Amniotic stem cell (primary cell): ENCODE measurements at places on chromosomes 11 and 22.
A peak's percentile ranks its signal among the peaks of the same experiment; 100 is the strongest.

- no peak for DNase-seq
Measured at GRCh38 chr11:33211580-33211979, 45.6 kb upstream of the HIPK3 start.

- no peak for DNase-seq
Measured at GRCh38 chr22:23804781-23805291, 18.1 kb downstream of the SMARCB1 start.

- no peak for DNase-seq
Measured at GRCh38 chr22:36901411-36902142, 11.9 kb upstream of the CSF2RB start.

DNA sequence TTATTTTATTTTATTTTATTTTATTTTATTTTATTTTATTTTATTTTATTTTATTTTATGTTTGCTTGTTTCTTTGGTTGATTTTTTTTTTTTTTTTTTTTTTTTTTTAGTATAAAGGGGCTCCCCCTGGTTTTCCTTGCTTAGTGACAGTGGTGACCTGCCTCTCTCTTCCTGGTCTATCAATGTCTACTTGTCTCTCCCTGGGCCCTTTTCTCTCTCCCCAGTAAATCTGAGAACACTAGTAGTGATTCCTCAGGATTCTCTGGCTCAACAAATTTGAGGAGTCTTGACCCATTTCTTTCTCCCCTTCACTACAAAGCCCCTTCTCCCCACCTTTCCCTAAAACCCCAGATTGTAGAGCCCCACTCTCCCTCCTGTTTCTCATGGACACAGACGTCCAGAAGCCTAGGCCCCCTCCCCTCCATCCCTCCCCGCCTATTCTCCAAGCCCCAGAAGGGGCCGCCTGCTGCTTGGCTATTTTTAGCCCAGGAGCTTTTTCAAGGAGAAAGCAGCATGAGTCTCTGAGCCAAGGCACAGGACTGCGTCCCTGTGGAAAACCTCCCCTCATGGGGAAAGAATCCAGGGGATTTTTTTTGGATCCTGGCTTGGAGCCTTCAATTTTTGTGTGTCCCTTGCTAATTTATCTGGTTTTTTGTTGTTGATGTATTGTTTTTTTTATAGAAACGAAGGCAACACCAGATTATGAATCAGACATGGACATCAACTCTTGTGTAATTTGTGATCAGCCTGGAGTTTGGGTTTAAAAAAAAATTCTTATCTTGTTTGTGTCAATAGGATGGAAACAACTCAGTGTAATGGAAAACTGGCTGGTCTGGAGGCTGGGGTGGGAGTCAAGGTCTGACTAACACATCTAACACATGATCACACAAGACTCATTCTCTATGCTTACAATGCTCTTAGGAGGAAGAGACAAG is 17.5 kb upstream of the ACCSL start:
- DNase-seq: no peak

- no peak for DNase-seq
Measured at GRCh38 chr11:10584071-10584501, 15.6 kb upstream of the LYVE1 start.

GRCh38 chr11:87803748-87804147 is 371.5 kb downstream of the RAB38 start:
- no peak for DNase-seq

GRCh38 chr22:45994491-45995404 is 17.8 kb upstream of the WNT7B start:
- no peak for DNase-seq

DNA sequence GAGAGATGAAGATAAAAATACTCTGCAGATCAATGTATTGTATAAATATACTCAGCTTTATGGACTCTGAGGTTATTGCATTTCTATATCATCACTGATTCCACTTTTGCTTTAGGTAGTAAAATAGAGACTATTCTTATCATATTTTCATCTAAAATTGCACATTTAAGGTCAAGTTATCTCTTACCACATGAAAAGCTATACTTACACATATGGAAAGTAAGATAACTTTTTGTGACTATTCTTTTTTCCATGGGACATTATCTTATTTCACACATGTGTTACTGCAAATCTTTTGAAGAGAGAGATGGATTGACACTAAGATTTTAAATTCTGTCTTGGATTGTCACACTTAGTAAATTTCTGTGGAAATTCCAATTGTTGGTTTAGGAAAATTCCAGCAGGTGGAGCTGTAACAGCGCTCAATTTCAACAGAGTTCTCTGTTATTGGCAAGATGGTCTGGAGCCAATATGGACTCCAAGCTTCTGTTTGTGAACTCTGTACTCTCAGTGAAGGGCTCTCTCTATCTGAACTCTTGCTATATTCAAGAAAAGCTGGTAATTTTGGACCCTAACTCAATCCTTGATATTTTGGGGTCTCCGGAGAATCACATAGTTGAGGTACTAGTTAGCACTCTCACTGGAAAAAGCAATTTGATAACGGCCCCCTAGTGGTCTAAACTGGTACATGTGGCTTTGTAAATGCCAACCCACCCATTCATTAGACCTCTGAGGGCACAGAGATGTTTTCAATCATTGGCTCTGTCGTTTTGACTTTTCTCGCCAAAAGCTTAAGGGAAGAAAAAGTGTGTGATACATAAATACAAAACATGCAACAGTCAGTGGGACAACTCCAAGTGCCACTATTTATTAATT is 429.7 kb downstream of the ETS1 start:
- DNase-seq: peak; percentile 57

- DNase-seq: no peak
Measured at GRCh38 chr11:95711162-95711944, 78.2 kb downstream of the FAM76B start.

- DNase-seq: no peak
Measured at GRCh38 chr11:60762851-60763691, 6.4 kb downstream of the MS4A15 start.

GRCh38 chr11:126683766-126684728 is 316.5 kb downstream of the KIRREL3 start:
- no peak for DNase-seq

DNA sequence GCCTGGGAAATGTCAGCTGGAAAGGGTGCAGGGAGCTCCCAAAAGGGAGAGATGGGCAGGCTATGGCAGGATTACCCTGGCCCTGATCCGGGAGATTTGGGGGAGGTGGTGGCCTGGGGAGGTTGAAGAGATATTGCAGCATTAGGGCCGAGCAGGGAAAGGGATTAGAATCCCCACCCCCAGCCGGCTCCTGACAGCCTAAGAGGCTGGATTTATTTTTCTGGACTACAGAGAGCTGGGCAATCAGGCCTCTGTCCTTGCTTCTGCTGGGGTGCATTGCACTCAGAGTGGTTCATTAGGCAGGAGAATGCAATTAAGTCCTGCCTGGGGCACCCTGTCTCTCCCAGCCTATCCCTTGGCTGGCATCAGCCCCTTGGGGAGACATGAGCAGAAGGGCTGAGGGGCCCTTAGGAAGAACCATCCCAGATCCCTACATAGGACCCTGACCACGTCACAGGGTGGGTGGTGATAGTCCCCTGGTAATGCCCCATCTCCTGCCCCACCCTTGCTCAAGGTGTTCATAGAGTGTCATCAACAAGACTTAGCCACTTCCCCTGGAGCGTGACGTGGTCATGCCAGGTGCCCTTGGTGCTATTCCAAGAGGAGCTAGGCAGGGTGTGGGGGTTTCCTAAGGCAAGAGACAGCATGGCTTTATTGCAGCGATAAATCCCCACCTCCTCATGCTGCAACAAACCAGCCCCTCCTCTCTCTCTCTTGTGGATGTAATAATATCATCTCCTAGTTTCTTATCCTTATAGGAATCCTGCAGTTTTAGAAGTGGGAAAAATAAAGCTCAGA is 38.4 kb upstream of the KLHL35 start:
- DNase-seq: no peak

DNA sequence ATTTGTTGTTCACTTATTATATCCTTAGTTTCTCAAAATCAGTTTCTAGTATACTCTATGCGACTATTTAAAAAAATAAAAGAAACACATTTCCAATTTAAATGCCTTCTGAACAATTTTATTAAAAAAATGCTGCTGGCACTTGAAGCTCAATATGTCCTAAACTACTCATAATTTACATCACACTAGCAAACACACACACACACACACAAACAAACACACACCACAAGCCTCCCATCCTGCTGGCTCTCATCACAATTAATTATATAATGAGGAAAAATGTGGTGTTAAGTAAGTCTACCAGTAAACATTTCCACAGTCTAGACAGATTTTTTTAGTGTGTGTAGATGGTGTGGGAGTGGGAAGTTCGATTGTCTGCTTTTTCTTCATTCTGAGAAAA is 350.3 kb downstream of the AASDHPPT start:
- no peak for DNase-seq

GRCh38 chr11:6418557-6419008 is 311 bp downstream of the APBB1 start:
- DNase-seq: no peak

GRCh38 chr11:96149743-96150555 is 193.0 kb downstream of the MAML2 start:
- DNase-seq: peak; percentile 85

DNA sequence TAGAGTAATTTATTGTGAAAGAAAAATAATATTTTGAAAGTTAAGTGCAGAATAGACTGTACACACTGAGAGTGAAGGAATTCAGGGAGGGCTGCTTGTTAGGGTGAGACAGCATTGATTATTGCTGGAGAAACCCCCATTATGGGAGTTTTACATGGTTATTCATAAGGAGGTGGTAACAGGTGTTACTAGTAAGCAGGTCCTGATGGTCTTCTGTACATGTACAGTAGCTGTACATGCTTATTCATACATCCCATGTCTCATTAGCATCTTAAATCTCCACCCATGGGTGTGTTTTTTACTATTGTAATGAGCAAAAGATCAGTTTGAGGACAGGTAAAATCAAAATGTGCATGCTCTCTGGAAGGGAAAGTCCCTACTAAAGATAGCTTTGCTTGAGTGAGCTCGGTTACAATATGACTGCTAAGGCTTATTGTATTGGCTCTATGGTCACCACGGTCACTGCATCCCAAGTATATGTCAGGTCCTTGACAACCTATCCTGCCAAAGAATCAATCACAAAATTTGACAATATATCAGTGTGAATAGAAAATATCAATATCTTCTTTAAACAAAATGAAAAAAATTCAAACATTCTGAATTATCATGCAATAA is 6.2 kb downstream of the KDM4F start:
- DNase-seq: no peak

GRCh38 chr11:120873966-120874735 is 149.8 kb upstream of the TBCEL start:
- no peak for DNase-seq

- no peak for DNase-seq
Measured at GRCh38 chr11:515131-515530, 8.1 kb upstream of the RNH1 start.

- DNase-seq: no peak
Measured at GRCh38 chr22:45672564-45673481, 1.2 kb downstream of the ATXN10 start.

DNA sequence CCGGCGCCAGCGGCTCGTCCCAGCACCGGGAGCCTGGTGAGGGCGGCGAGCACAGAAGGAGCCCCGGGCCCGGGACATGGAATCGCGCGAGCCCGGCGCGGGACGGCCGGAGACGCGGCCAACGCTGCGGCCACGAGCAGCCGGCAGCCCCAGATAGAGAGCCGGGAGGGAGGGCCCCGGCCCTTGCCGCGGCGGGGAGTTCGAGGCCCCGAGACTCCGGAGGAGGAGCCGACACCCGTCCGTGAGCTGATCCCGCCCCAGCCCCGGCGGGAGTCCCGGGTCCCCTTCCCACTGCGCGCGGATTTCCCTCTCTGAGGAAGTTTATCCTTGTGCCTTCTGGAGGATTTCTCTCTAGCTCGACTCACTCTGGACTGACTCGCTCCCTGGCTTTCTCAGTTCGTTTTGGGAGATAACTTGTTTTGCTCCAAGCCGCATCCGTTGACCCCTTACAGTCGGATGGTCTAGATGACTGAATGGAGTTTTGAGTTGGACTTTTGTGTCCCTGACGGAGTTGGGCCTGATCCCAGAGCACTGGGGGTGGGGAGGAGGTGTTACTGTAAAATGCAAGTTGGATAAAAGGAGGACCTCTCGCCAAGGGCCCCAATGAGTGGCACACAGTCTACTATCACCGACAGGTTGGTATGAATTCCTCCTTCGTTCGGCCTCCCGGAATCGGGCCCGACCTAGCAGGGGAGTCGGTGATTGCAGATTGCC is 585 bp downstream of the ARHGEF12 start:
- no peak for DNase-seq
